Ovary (tissue), 10 donors: ENCODE measurements at places on chromosomes 7 and 10. TPM values are rescaled to one million over a fixed set of nuclear protein-coding genes. Genes with fewer than 3 reads are reported as not detected.

DNA sequence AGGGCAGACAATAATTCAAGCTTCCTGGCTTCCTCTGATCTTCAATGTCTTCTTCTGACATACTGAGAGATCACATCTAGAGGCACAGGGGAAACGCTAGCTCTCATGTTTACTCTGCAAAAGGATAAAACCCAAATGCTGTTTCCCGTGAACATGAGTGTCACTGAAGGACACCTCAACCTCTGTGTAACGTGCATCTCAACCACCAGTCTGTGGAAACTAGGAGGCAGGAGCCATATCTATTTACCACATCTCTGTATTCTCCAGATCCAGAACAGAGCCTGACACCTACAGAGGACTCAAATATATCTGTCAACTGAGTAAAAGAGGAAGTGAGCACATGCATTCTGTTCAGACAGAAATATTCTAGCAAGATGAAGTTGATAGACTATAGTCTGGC is 140.3 kb upstream of the TARP start:
- DNase-seq = no peak

Gene HABP2
- not detected for polyA plus RNA-seq

GRCh38 chr10:103448746-103449145 is 3.4 kb downstream of the CALHM2 start:
- DNase-seq = peak; percentile 64

Gene SPDYE2B
- polyA plus RNA-seq = not detected

- DNase-seq = peak; percentile 25
Measured at GRCh38 chr7:96596120-96596826, 113.4 kb downstream of the SEM1 start.

Gene ARHGEF35
- 2.9 TPM for polyA plus RNA-seq

Gene LRRC18
- 0.22 TPM for polyA plus RNA-seq

- DNase-seq = no peak
Measured at GRCh38 chr7:50146692-50147091, 53.6 kb upstream of the ZPBP start.

DNA sequence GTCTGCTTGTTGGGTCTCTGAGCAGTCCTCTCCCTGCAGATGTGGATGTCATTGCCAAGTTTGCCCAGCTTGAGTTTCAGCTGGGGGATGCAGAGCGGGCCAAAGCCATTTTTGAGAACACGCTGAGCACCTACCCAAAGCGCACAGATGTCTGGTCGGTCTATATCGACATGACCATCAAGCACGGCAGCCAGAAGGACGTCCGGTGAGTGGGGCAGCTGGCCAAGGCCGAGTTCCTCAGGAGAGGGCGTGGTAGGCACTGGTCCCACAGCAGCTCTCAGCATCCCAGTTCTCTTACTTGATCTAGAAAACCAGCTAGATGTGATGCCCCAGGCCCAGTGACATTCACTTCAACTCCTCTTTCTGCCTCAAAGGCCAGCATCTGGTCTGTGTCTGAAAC is 7.7 kb downstream of the CALHM2 start:
- DNase-seq = peak; percentile 48

DNA sequence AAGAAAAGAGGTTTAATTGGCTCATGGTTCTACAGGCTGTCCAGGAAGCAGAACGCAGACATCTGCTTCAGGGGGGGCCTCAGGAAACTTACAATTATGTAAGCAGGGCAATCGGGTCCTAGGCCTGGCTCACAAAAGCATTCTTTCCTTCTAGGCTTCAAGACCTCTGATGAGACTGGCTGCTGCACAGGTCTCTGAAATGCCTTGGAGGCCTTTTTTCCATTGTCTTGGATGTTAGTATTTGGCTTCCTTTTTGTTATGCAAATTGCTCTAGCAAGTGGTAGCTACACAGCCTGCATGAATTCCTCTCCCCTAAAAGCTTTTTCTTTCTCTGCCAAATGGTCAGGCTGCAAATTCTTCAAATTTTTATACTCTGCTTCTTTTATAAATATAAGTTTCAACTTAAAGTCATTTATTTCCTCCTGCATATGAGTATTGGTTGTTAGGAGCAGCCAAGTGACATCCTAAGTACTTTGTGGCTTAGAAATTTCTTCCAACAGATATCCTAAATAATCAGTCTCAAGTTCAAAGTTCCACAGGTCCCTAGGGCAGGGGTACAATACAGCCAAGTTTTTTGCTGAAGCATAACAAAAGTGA is 83.1 kb upstream of the SEMA3A start:
- no peak for DNase-seq

GRCh38 chr10:122707535-122707934 is 7.9 kb upstream of the C10orf120 start:
- no peak for DNase-seq

Gene ZP3
- polyA plus RNA-seq = 0.75 TPM

- no peak for DNase-seq
Measured at GRCh38 chr7:6350433-6351058, 78.1 kb upstream of the CYTH3 start.

- DNase-seq = peak; percentile 9
Measured at GRCh38 chr7:5195157-5195556, 5.1 kb downstream of the WIPI2 start.

Gene MLXIPL
- polyA plus RNA-seq = 0.71 TPM

Gene OGDHL
- polyA plus RNA-seq = 1.9 TPM

GRCh38 chr7:133409421-133409820 is 156.5 kb downstream of the EXOC4 start:
- no peak for DNase-seq

- DNase-seq = no peak
Measured at GRCh38 chr7:92586841-92587240, 3.3 kb downstream of the FAM133B start.

GRCh38 chr7:50591480-50592438 is 26.6 kb upstream of the DDC start:
- DNase-seq = no peak

- no peak for DNase-seq
Measured at GRCh38 chr7:15845461-15845860, 159.0 kb upstream of the MEOX2 start.

Gene SSMEM1
- not detected for polyA plus RNA-seq

- no peak for DNase-seq
Measured at GRCh38 chr7:139669106-139670061, 108.4 kb downstream of the HIPK2 start.

DNA sequence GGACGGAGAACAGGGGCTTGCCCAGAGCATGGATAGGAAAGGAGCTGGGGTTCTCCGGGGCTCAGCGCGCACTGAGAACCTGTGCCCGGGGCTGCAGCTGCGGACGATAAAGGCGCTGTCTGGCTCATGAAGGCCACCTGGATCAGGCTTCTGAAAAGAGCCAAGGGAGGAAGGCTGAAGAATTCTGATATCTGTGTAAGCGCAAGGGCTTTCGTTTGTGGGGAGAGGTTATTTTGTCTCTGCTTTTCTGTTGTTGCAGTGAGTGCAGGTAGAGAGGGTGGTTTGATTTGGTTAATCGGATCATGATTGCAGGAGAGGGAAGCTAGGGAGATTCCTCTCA is 250.5 kb downstream of the NSUN6 start:
- no peak for DNase-seq
